Motor neuron (in vitro differentiated cells): ENCODE measurements at places on chromosomes 2 and 18. TPM values are rescaled to one million over a fixed set of nuclear protein-coding genes. Genes with fewer than 3 reads are reported as not detected.

Gene AGPS
- 21.8 and 27.1 TPM in 2 replicates for total RNA-seq

- no peak for ATAC-seq
Observed at GRCh38 chr18:3029215-3029952, 16.4 kb upstream of the LPIN2 start.

- ATAC-seq = peak; percentile 92
Observed at GRCh38 chr2:79437433-79438267, 75.2 kb upstream of the CTNNA2 start.

- ATAC-seq = no peak
Observed at GRCh38 chr2:221134718-221135117, 437.4 kb downstream of the EPHA4 start.

GRCh38 chr2:39370101-39370500 lies 67.0 kb downstream of the MAP4K3 start:
- ATAC-seq = peak; percentile 56

DNA sequence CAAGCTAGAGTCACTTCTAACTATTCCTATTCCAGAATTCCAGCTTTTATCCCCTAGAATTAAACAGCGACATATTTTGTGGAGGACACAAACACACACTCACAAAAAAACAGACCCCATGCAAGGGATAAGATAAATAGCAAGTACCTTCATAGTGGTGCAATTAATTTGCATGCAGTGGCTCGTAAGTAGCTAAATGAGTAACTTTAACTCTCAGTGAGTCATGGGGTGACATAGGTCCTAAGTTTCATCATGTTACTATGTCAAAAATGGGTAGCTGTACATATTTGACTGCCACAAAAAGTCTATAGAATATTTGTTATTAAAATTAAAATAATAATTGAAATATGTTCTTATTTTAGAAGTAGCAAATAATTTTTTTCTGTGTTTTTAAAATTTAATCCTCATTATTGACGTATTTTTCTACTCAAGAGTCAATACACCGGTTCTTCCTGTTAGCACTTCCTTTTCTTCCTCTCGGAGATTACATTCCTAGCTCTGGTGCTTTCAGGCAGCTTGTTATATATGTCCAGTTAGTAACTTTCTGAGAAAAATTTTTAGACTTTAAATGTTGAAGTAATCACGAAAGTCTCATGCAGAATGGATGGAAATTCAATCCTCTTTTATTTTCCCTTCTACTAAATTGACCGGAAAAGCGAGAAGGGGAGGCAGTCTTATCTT lies 247.0 kb downstream of the KCNH7 start:
- no peak for ATAC-seq

GRCh38 chr18:80178935-80179818 lies 68.1 kb downstream of the PARD6G start:
- ATAC-seq = no peak

DNA sequence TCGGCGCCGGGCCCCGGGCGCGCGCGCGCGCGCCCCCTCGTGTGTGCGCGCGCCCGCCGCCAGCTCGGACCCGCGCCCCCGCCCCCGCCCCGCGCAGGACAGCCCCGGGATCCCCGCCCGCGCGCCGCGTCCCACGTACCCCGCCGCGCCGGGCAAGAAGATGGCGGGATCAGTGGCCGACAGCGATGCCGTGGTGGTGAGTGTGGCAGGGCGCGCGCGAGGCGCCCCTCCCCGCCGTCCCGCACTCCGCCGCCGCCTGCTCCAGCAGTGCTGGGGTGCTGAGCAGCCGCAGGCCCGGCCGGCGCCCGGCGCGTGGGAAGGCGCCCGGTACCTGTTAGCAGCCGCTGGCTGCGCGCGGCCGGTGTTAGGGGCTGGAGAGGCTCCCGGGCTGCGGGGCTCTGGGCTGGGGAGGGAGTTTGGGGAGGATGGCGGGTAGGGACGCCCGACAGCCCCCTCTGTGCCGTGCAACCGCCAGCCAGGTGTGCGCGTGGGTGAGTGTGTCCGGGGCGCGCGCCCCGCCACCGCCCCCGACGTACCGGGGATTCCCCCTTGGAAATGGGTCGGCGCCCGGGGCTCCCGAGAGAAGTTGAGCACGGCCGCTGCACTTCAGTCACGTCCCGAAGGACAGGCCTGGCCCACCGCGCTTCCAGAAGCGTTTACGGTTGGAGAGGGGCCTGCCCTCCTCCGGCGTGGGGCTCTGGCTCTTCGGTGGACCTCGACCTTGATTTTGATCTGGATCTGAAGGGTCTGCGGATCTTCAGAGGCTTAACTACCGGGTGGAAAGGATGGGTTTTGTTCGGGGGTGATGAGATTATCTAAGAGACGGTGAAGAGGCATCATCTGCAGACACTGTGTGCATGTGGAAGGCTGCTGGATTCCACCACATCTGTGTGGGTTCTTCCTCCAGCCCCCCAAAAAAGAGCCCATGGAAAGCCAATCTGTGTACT lies 697 bp downstream of the LGALSL start:
- peak; percentile 62 for ATAC-seq

- ATAC-seq = no peak
Observed at GRCh38 chr2:21676676-21677075, 552.9 kb downstream of the TDRD15 start.

DNA sequence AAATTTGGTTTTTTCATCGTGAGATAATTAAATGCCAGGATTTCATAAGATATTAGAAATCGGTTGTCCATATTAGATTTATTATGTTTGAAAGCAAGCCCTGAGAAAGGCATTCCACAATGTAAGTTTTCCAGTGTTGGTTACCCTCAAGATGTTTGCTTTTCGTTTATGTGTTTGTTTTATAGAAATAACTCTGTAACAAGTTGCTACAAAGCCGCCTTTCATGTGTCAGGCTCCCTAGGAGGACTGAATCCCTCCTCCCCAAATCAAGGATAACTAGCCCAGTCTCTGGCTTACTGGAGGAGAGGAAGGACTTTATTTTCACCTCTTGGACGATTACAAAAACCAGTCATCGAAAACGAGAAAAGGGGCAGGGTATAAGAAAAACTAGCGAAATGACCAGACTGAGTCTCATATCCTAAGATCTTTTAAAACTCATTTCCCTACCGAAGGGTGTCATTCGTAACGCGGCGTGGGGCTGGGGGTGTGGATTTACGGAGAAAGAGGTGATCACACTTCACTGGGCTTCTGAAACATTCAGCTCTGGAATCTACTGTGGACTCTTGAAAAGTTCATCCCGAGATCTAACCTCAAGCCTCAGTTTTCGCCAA lies 1.0 kb upstream of the PEX13 start:
- no peak for ATAC-seq
